ENCODE measurements at places on chromosomes 3 and 15. TPM values are rescaled to one million over a fixed set of nuclear protein-coding genes. Genes with fewer than 3 reads are reported as not detected.

Gene ISLR
- total RNA-seq: 2.8 TPM

Gene EPHA6
- not detected for total RNA-seq

Gene TXNRD3
- total RNA-seq: 11.5 TPM

Gene IL17RB
- 0.49 TPM for total RNA-seq

Gene SLC28A1
- total RNA-seq: not detected

Gene HHATL
- not detected for total RNA-seq

Gene RASL12
- not detected for total RNA-seq

Gene AGBL1
- not detected for total RNA-seq

Gene RHOV
- total RNA-seq: 0.16 TPM

Gene ICE2
- total RNA-seq: 22.3 TPM

Gene PRRT3
- total RNA-seq: 0.98 TPM

Gene ESYT3
- 1.6 TPM for total RNA-seq

Gene C15orf40
- total RNA-seq: 9.8 TPM

Data from mesangial cell (primary cell).